Breast epithelium (tissue), 4 donors: ENCODE measurements at places on chromosomes 5 and 9.

GRCh38 chr5:90402521-90403255 is 6.9 kb downstream of the CETN3 start:
- DNase-seq = no peak

- DNase-seq = no peak
Measured at GRCh38 chr9:131700765-131701435, 39.0 kb downstream of the RAPGEF1 start.

DNA sequence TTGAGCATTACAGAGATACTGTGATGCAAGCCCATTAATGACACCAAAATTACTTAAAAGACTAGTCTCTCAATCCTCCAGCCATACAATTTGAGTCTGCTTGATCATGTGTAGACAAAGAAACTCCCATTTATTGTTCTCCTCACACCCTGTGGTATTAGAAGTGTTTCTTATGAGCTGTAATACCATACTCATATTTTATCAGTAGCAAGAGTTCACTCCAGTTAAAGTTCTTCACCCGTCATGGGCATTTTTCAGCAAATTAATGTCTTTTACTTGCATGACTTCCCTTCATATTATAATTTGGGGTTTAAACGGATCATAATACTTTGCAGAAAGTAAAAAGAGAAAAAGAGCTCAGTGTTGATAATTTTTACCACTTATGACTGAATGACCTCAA is 242.9 kb downstream of the BNC2 start:
- DNase-seq = no peak

GRCh38 chr5:172446336-172447051 is 7.8 kb downstream of the SH3PXD2B start:
- DNase-seq = no peak

DNA sequence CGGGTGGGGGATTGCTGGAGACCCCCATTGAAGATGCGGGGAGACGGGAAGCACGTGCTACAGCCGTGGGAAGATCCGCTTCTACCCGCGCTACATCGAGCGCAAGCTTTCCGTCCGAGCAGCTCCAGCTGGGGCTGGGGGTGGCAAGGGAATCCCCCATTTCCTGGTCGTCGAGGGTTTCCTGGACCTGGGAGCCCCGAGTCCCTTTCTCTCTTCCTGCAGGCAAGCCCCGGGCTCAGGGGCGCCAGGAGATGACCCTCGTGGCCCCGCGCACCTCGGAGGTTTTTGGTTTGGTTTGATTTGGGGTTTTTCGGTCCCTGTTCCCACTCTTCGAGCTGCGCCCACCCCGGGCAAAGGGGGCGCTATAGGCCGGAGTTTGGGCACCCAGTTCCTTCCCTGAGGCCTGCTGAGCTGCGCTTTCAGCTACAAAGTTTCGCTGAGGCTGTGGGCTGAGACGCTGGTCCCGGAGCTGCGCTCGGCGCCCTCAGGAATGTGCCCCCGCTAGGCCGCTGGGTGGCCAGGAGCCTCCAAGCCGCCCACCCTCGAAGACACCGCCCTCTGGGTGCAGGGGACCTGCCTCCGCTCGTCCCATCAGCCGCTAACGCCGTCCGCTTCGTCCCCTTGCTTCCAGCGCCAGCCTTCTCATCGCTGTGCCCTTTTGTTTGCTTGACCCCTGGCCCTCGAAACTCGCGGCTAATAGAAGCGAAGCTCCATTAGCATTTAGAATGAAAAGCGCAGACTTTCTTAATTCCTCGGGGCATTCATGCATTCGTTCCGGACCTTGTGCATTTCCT is 2.9 kb downstream of the NR4A3 start:
- DNase-seq = no peak

- no peak for DNase-seq
Measured at GRCh38 chr5:96566833-96567587, 95.2 kb upstream of the CAST start.

DNA sequence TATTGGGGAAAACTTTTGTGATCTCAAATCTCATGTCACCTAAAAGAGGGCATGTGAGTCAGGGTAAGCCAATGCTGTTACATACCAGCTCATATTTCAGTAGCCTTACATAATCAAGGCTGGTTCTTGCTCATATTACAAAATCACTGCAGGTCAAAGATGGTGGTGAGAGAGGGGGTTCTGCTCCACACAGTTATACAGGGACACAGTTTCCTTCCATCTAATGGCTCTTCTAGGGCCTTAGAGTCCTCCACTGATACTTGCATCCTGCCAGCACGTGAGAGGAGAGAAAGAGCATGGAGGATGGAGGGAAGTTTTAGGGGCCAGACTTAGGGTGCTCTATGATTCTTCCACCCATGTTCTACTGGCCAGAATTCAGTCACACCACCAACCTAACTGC is 130.0 kb downstream of the LIFR start:
- no peak for DNase-seq

GRCh38 chr5:122498163-122498562 is 186.1 kb downstream of the SNCAIP start:
- no peak for DNase-seq

GRCh38 chr5:156094001-156094400 is 233.0 kb upstream of the SGCD start:
- no peak for DNase-seq

- DNase-seq = no peak
Measured at GRCh38 chr9:128415281-128415680, 5.4 kb upstream of the CERCAM start.

DNA sequence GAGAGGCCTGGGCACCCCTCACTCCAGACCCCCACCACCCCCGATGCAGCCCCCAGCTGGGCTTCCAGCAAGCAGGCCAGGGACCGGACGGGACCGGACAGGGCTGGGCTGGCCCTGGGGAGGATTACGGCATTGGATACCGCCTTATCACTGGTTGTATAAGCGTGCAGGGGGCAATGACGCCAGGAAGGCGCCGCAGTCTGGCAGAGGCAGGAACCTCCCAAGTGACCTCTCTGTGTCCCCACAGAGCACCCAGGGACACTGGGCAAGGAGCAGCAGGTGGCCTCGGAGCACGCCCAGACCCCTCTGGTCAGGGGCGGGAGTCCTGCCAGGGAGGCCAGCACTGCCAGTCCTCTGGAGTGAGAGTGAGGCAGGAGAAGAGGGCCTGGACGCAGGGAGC is 723 bp upstream of the LCN15 start:
- no peak for DNase-seq

- no peak for DNase-seq
Measured at GRCh38 chr9:120522032-120522431, 57.9 kb downstream of the CDK5RAP2 start.

GRCh38 chr5:58016358-58016757 is 443.5 kb downstream of the PLK2 start:
- DNase-seq = no peak

- no peak for DNase-seq
Measured at GRCh38 chr9:98409719-98410118, 154.3 kb upstream of the TBC1D2 start.

- DNase-seq = no peak
Measured at GRCh38 chr5:130323804-130324454, 419.7 kb downstream of the CHSY3 start.

DNA sequence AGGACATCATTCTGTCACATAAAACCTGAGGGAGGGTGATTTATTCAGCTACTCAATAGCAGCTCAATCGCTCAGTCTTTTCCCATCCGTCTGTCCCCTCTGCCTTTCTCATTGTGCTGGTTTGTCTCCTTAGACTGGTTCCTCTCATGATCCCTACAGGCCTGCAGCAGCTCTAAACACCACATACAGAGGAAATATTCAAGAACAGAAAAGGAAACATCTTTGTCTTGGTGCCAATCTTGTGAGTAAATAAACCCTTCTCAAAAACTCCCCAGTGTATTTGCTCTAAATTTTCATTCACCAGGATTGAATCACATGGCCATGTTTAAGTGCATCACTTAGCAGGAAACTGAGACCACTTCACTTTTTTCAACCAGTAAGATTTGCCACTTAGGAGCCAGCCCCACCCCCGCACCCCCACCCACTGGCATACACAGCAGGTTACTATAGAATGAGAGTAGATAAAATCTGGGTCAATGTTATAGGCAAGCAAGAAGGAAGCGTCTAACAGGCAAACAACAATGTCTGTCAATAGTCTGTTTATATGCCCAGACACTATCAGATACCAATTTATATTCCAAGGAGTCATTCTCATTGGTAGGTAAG is 895.5 kb upstream of the DMAC1 start:
- DNase-seq = no peak

- DNase-seq = no peak
Measured at GRCh38 chr5:60959156-60959555, 14.2 kb downstream of the NDUFAF2 start.

DNA sequence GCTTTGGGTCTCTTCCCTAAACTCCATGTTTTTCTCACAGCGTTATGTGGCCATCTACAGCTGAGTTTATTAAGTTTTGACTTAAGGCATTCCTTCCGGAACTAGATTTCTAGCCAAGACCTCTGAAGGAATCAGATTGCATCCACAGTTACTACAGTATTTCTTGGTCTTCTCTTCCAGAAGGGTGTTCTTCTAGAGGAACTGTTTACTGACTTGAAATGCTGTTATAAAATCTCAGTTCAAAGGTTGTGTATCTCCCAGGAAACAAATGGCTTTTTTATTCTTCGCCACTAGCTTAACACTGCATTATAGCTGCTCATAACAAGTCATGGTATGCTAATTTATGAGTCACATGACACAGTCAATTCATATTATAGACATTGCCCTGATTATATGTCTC is 55.3 kb upstream of the RAD23B start:
- DNase-seq = no peak

GRCh38 chr9:34384368-34385165 is 7.9 kb upstream of the MYORG start:
- no peak for DNase-seq

DNA sequence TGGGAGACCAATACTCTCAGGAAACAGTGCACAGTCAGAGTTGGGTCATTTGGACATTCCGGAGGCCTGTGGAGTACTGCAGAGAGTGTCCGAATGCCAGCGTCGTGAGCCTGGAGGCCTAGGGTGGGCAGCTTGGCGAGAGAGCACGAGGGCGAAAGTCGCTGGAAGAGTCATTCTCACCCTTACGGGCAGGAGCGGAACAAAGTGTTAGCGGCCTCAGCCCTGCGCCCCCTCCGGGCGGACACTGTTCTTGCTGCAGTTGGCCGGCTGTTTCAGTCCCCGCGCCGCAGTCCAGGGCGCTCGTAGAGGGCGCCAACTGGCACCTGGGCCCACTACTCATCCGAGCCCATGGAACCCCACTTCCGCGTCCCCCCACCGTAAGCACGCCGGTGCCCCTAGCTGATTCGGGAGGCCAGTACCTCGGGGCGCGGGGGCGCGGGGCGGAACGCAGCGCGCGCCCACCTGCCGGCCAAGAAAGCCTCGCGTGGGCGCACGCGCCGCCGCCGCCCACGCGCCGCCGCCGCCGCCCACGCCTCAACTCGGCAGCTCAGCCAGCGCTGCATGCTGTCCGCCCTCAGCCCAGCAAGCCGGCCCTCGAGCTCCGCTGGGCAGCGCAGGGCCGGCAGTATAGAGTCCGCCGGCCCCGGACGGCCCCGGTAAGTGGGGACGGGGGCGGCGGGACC is 99.7 kb upstream of the CCL21 start:
- no peak for DNase-seq

- DNase-seq = no peak
Measured at GRCh38 chr5:69042500-69042899, 51.3 kb upstream of the SLC30A5 start.

GRCh38 chr9:125374443-125375309 is 113.0 kb downstream of the GAPVD1 start:
- peak; percentile 28 for DNase-seq

DNA sequence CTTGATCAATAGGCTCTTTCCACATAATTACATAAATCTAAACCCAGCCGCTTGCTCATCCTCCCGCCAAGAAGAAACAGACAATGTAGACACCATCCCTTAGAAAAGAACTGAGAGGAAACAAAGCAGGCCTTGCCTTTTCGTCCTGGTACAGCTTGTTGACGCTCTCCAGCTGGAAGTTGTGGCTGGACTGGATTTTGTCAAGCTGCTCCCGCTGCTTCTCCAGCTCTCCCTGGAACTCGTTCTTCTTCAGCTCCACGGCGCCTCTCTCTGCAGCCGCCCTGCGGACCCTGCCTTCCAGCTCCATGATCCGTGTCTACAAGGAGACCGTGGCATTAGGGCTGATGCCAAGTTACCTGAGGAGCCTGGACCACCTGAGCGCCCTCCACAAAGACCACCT is 22.1 kb downstream of the GOLM1 start:
- DNase-seq = no peak

DNA sequence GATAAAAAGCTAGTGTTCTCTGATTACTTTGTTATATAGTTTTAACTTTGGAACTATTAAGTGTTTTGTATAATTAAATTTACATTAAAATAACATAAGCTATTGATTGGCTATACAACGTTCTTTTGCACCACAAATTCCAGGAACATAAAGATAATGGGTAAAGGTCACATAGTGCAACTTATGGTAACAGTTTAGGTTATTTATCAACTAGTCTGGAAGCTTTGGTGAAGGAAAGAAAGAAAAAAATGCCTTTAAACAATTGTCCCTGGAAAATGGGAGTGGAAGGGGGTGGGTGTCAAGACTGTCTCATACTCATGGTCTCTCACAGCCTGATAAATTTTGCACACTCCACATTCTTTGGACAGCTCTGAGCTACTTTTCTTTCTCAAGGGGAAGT is 17.1 kb upstream of the SPARC start:
- DNase-seq = no peak

- DNase-seq = no peak
Measured at GRCh38 chr9:4794691-4795090, 1.9 kb downstream of the RCL1 start.

DNA sequence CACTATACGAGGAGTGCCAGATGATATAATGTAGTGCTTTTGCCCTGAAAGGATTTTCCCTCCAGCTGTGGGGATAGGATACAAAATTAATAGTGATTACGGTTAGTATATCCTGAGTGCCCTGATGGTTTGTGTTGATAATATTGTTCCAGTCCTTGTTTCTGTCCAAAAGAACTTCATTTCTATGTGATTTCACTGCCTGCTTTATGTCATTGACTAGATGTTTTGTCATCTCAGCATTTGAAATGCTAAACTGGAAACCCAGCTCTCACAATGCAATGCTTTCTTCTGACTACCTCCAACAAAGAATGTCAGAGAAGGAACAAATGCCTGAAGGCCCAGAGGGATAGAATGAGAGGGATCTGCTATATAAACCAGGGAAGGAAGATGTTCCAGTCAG is 177.8 kb downstream of the NIPBL start:
- no peak for DNase-seq
